ENCODE measurements at places on chromosomes 5 and 9. TPM values are rescaled to one million over a fixed set of nuclear protein-coding genes. Genes with fewer than 3 reads are reported as not detected.
A peak's percentile ranks its signal among the peaks of the same experiment; 100 is the strongest.

The ICE1 gene
- 30.4 TPM for total RNA-seq

DNA sequence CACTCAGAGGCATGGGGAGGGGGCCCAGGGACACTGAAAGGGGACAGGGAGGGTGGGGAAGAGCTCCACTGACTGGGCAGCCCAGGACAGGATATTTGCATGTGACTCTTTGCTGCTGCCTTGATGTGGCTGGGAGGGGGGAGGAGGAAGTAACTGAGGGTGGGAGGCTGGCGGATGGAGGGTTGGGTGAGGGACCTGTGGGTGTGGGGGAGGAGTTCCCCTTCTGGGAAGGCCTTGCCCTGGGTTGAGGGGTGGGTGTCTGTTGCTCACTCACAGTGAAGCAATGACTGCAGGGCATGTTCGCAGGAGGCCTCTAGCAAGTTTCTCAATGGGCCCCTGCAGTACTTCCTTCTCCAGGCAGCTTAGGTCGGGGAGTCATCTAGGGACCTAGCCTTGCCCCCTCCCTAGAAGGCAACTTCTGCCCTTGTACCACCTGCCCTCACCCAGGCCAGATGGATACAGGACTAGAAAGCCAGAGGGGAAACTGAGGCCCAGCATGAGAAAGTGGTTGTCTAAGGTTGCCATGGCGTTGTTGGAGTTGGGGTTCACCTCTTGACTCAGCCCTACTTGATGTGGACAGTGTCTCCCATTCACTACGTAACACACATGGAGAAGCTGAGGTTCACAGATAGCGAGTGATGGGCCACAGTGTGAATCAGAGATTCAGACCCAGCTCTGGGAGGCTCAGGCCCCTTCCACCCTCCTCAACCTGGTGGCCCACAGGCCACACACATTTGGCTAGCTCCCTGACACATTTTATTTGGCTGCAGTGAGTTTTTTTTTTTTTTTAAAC lies 3.0 kb downstream of the GRK6 start:
- peak; percentile 93 for DNase-seq

- DNase-seq = no peak
Observed at GRCh38 chr5:109748546-109748945, 58.8 kb downstream of the MAN2A1 start.

- no peak for DNase-seq
Observed at GRCh38 chr5:155085282-155085989, 71.9 kb downstream of the KIF4B start.

DNA sequence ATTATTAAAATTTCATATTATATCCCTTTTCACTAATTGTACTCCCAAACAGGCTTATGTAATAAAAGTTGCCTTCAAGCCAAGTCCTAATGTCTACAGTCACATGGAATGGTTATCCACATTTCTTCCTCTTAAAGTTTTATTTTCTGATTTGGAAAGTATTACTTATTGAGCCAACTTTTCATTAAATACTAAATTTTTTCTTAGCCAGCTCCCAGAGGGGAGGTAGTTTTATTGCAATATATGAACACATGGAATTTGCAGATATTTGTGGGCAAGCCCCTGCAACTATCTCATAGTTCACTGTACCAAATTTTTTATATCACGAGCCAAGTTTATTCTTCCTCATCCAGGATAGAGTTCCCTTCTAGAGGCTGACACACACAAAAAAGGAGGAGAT lies 332.8 kb upstream of the PTGER4 start:
- DNase-seq = no peak

GRCh38 chr9:27184556-27185351 lies 75.7 kb downstream of the TEK start:
- no peak for DNase-seq

- no peak for DNase-seq
Observed at GRCh38 chr9:109831998-109832658, 52.1 kb downstream of the PALM2AKAP2 start.

DNA sequence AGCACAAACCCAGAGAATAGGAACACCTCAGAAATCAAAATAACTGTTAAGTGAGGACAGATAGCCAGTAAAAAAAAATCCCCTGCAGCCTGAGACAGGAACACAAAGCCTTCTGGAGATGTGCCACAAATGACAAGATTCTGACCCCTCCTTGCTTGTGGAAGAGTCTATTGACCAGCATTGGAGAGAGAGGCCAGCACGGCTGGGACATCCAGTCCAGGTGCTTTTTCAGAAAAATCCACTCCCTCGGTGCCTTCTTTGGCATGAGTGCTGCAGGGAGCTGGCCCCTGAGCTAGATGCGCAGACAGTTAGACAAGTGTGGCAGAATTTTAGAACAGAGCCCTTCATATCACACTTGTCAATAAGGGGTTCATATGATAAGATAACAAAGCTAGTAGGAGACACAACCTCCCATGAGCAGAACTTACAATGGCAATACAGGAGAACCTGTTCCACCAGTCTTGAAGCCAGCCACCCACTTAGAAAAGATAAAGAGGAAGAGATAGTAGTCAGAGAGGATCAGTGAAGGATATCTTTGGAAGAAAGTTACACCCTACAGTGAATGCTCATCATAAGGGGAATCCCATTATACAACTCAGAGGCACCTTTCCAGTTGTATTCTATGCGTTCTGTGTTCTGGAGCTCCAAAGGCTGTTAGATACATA lies 298.4 kb downstream of the TLE1 start:
- DNase-seq = no peak

GRCh38 chr5:100023536-100023935 lies 511.6 kb upstream of the FAM174A start:
- no peak for DNase-seq

Data from posterior vena cava (tissue), 2 donors.